ENCODE measurements at places on chromosomes 2 and 18.
A peak's percentile ranks its signal among the peaks of the same experiment; 100 is the strongest.

- DNase-seq = peak; percentile 13
Observed at GRCh38 chr18:11553098-11553940, 56.1 kb upstream of the SLC35G4 start.

- no peak for DNase-seq
Observed at GRCh38 chr2:171404261-171404660, 29.5 kb downstream of the METTL8 start.

- DNase-seq = no peak
Observed at GRCh38 chr2:96251721-96252292, 14.0 kb downstream of the TMEM127 start.

DNA sequence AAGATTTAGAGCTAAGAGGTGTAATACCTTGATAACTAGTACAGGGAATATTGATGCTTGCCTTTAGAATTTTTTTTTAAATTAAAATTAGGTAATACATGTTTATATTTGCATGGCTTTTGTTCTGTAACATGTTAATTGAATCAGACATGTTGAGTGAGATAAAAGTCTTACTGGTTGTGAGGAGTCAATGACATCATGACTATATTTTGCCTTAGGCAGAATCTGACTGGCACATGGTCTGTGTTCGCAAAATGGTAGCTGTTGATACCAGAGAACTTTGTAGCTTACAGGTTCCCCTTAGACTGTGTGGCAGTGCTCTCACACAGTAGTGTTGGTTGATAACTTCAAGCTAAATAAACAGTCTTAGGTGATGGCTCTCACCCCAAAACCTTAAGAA lies 199.7 kb downstream of the PTPRM start:
- DNase-seq = no peak

- no peak for DNase-seq
Observed at GRCh38 chr2:113298176-113298575, 19.5 kb upstream of the PAX8 start.
